Karpas-422 (cell line): ENCODE measurements at places on chromosomes 11 and 22.
A peak's percentile ranks its signal among the peaks of the same experiment; 100 is the strongest.

- DNase-seq: no peak
Measured at GRCh38 chr22:28341001-28341400, 338.6 kb downstream of the TTC28 start.

- DNase-seq: no peak
Measured at GRCh38 chr11:83252941-83253340, 33.2 kb downstream of the CCDC90B start.

DNA sequence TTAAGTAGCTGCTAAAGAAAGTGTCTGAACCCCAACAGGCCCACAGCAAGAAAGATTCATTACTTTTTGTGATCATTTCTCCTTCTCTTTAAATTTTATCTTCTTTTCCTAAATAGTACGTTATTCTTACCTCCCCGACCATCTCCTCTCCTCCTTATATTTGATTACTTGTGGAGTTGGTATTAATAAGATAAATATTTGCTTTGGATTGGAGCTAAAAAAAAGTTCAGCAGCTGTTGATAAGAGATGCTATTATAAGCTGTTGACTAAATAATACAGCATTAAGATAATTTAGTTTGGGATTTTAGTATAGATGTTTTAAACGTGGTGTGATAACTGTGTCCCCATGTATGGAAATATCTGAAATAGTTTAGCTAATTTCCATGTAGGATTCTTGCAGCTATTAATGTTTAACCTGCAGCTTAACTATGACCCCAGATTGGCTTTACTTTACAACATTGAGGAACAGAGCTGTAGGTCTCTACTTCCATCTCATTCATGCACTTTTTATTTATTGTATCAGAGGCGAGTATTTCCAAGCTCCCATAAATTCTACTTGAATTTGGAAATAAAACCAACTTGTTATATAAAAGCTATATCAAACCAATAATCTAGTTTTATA lies 37.8 kb downstream of the ZNF143 start:
- no peak for DNase-seq

GRCh38 chr11:82792822-82793569 lies 59.3 kb upstream of the FAM181B start:
- DNase-seq: no peak

DNA sequence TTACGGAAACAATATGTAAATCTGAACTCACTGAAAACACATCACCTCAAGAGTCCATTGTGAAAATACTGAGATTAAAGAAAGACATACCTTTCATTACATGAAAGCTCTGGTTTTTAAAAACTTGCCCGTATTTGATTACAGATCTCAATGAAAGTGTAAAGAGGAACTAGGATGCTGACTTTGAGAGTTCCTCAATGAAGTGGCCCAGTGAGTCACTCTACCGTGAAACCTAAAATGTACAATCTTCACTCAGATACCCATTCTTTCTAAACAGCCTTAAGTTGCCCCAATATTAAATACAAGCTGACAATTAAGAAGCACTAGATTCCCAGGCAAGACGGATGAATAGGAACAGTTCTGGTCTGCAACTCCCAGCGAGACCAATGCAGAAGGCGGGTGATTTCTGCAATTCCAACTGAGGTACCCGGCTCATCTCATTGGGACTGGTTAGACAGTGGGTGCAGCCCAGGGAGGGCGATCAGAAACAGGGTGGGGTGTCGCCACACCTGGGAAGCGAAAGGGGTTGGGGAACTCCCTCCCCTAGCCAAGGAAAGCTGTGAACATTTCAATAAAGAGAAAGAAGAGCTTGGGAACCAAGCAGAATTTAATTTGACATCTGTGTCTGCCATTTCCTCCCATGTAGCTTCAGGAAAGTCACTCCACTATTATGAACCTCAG lies 33.8 kb upstream of the OR9G4 start:
- DNase-seq: peak; percentile 43

GRCh38 chr11:116348226-116348625 lies 424.6 kb downstream of the BUD13 start:
- peak; percentile 52 for DNase-seq

- no peak for DNase-seq
Measured at GRCh38 chr22:48106715-48107259, 1344.3 kb downstream of the TBC1D22A start.

GRCh38 chr11:86553265-86553664 lies 119.2 kb downstream of the ME3 start:
- no peak for DNase-seq

DNA sequence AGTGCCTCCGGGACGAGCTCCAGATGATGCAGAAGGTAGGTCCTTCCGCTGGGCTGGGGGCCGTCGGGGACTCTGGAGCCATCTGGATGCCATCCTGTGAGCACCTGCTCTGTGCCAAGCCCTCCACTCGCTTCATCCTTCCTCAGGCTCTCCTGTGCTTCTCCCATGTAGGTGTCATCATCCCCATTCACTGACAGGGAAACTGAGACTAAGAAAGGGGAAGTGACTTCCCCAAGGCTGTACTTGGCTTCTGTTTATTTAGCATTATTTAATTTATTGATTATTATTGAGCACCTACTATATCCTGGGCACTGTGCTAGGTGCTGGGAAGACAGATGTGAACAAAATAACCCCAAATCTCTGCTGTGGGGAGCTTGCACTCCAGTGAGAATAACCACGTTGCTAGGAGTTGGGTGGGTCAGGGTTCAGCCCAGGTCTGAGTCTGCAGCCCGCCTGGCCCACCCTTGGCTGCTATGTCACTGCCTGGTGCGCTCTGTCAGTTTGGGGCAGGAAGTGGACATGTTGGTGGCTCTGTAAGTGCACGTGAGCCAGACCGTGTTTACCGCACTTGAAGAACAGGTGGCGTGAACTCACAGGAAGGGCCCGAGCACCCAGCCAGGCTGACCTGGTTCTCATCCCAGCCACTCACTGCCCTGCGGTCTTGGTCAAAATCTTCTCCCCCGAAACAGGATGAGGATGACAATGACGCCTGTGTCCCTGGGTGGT lies 35.9 kb upstream of the GCAT start:
- no peak for DNase-seq

DNA sequence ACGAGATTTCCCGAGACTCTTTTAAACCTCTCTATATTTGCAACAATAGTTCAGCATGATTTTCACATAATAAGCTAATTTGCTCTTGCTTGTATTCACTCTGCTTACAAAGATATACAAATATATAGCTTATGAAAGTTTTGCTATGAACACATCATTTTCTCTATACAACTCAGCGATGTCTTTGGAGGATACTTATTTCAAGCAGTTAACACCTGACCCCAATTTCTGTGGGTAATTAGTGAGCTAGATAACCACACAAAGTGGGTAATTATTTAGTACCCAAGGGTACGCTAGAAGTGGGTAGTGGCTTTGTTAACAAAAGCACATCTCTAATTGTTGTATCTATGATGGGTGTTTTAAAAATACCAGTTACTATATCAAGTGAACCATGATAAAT lies 12.3 kb downstream of the BLID start:
- no peak for DNase-seq

DNA sequence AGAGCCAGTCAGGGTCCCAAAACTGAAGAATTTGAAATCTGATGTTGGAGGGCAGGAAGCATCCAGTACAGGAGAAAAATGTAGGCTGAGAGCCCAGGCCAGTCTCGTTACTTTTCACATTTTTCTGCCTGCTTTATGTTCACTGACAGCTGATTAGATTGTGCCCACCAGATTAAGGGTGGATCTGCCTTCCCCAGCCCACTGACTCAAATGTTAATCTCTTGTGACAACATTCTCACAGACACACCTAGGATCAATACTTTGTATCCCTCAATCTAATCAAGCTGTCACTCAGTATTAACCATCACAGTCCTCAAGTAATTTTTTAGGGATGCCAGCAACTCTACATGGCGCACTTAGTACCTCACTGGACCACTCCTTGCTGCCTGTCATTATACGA lies 1345.3 kb downstream of the FAM181B start:
- DNase-seq: no peak

- peak; percentile 46 for DNase-seq
Measured at GRCh38 chr22:27719535-27720227, 81.9 kb downstream of the MN1 start.

GRCh38 chr11:94923004-94923334 lies 50.4 kb downstream of the CWC15 start:
- no peak for DNase-seq

- DNase-seq: no peak
Measured at GRCh38 chr11:121553389-121553788, 100.6 kb upstream of the SORL1-AS1 start.

DNA sequence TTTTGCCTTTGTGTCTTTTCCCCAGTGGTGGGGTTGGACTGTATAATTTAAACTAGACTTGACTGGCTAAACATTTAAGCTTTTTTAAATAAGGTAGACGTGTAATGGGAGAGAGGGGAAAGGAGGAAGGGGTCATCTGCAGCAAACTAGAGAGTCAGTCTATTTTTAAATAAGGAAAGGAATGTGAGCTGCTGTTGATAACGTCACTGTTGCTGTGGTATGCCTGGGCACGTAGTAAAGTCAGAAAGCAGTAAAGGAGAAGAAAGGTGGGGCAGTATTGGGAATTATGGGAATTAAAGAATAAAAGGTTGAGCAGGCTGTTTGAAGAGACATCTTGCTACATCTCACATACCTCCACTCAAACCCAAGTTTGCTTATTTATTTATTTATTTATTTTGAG lies 80.4 kb upstream of the FSHB start:
- DNase-seq: no peak

DNA sequence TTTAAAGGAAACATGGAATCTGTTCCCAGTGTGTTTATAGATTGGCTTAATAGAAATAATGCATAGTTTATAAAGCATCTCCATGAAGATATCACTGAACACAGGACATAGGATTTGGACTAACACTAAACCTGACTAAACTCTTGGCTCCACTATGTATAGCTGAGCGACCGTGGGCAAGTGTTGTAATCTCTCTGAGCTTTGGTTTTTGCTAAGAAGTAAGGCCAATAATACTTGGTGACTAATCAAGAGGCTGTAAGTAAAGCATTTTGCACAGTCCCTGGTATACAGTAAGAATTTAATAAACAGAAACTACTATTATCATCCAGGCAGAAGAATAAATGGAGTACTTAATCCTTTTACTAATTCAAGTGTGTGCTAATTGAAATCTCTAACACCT lies 125.5 kb upstream of the MTMR2 start:
- no peak for DNase-seq
